ENCODE measurements at places on chromosomes 16 and 17.

GRCh38 chr17:76461765-76462555 lies 5.4 kb upstream of the AANAT start:
- no peak for DNase-seq

DNA sequence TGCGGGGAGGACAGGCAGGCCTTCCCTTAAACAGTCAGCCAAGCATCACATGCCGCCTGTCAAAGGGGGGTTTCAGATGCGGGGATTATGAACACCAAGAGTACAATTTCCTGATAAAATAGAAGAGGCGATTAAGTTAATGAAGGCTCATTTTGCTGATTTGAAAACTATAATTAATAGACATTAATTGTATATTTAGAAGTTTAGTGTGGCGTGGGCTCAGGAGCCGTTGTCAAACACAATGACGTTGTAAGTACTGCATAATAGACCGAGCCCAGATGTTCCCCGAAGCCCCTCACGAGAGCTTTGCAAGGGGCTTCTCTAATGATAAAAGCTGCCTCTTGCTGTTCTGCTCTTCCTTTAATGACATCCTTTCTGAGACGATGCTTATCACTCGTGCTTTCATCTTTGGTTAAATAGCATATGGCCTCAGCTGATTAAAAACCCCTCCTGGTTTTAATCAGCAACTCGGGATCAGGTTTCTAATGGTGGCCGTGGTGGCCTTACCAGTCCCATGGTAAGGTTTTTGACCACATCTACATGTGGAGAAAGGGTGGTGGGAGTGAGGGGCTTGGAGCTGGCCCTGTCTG lies 28.2 kb downstream of the SNX20 start:
- no peak for DNase-seq

GRCh38 chr16:46972429-46973206 lies 856 bp downstream of the DNAJA2 start:
- DNase-seq = peak; percentile 22

- no peak for DNase-seq
Measured at GRCh38 chr17:38444151-38444550, 15.9 kb downstream of the ARHGAP23 start.

DNA sequence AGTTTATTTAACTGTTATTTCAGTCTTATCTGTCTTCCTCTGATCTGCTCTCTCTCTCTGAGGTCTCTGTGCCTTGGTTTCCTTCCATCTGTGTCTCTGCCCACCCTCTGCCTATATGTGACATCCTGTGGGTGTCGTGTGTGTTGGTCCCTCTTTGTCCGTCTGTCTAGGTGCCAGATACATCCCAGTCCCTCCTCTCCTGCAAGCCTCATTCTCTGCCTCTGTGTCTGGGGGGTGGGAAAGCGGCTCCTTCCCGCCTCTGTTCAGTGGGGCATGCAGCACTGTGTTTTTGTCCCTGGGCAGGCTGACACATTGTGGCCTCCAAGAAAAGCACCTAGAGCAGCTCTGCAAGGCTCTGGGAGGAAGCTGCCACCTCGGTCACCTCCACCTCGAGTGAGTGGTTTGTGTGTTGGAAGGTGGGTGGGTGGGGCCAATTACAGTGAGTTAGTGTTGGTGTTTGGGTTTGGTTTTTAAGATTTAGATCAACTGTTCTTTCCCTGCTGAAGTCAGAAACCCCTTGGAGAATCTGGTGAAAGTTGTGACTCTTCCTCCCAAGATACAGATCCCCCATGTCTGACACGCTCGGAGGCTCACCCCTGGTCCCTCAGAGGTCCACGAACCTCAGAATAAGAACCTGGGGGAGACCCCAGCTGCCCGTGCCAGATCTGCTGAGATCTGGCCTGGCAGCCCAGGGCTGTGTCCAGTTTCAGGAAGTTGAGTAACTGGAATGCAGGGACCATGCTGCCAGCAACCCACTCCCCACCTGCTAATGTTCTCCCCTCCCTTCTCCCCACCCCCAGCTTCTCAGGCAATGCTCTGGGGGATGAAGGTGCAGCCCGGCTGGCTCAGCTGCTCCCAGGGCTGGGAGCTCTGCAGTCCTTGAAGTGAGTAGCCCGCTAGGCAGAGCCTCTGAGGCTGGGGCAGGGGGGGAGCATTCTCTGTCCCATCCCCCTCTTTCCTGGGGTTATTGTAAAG lies 50.9 kb upstream of the CPNE2 start:
- no peak for DNase-seq

GRCh38 chr17:3029213-3029913 lies 34.0 kb downstream of the OR1D5 start:
- no peak for DNase-seq

- DNase-seq = no peak
Measured at GRCh38 chr17:67569873-67570272, 147.9 kb upstream of the NOL11 start.

DNA sequence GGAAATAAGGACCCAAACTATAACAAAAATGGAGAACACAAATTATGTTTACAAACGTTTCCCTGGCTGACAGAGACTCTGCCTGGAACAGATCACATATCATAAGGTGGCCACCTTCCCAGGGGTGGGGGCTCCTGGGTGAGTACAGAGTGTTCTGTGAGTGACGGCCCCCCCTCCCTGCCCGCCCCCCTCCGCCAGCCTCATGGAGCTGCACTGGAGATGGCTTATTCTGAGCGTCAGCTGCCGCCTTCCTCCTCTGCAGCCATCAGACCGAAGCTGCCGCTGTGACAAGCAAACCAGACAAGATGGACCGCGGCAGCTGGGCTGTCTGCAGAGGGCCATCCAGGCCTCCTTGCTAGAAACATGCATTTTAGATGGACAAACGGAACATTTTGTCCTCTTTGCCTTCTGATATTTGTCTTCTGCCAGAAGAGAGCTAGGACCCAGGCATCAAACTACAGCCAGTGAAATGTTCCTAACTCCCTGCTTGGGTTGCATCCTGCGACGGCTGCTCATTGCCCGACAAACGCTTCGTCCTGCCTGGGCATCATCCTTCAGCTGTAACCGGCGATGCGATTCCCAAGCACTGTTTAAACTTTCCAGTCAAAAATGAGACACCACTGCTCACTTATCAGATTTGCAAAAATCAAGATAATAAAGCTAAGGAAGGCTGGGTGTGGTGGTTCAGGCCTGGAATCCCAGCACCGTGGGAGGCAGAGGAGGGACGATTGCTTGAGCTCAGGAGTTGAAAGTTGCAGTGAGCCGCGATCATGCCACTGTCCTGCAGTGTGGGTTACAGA lies 15.3 kb upstream of the RPTOR start:
- DNase-seq = no peak

DNA sequence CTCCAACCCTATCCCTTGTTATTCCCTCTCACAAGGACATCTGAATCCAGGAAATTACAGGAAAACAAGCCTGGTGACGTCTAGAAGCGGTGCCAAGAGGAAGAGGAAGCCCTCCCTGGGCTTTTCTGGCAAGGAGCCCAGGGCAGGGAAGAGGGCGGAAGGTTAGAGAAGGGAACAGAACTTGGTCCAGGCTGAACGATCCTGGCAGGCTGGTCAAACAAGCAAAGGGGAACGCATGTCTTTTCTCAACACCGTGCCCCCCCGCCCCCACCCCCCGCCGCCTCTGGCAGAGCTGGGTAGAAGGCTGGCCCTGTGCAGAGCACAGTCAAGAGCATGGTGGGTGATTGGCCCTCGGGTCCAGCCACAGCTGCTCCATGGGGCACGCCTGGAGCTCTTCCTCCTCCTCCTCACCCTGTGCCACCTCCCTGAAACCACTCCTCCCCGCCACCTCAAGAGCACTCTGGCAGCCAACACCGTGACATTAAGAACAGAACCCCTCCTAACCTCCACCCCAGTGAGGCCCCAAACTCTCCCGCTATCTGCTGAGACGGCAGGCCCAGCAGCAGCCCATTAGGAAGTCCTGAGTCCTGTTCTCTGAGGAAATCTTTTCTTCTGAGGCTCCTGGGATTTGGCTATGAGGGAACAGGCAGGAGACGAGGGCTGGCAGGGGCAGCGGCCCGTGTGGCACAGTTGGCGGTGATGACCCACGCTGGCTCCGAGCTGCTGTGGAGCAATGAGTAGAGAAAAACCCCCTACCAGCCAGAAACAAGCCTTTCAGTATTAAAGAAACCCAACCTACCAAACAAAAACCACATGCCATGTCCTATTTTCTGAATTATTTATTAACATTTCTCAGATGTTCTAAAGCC lies 7.3 kb downstream of the C16orf86 start:
- no peak for DNase-seq

DNA sequence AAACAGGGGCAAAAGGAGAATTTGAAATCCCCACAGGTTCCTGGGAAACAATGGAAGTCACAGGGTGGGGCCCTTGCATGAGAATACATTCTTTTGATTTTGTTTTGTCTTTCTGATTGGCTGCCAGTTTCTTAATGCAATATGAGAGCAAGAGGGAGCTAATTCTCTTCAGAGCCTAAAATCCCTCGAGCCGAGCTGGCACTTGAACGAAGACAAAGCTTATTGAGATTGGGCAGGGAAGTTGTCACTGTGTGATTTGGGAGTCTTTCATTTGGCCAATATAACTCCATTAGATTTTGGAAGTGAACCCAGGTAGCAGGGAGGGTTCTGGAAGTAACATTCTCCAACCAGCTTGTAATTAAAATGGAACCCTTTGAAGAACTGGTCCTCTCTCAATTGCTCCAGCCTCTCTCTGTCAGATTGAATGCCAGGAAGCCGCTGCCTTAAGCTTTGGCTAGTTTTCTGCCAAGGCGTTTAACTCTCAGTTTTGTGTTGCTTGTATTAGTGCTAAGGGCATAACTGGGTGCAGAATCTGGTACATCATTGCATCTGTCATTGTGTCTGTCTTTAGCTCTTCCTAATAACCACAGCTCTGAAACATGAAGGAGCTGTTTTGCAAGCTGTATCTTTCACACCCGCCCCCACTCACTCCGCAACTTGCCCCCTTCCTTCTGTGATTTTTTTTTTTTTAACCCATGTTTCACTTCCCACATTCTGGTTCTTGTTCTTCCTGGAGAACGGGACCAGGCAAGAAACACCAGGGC lies 272.0 kb downstream of the MAF start:
- no peak for DNase-seq

- no peak for DNase-seq
Measured at GRCh38 chr17:75987041-75987440, 8.0 kb downstream of the TEN1 start.

GRCh38 chr16:5863071-5863606 lies 765.5 kb upstream of the EEF2KMT start:
- DNase-seq = no peak

- DNase-seq = no peak
Measured at GRCh38 chr17:17749025-17749772, 67.9 kb downstream of the RAI1 start.

GRCh38 chr17:29524692-29525091 lies 42.1 kb downstream of the ABHD15 start:
- DNase-seq = no peak

- no peak for DNase-seq
Measured at GRCh38 chr17:17403065-17403464, 73.7 kb upstream of the MED9 start.

DNA sequence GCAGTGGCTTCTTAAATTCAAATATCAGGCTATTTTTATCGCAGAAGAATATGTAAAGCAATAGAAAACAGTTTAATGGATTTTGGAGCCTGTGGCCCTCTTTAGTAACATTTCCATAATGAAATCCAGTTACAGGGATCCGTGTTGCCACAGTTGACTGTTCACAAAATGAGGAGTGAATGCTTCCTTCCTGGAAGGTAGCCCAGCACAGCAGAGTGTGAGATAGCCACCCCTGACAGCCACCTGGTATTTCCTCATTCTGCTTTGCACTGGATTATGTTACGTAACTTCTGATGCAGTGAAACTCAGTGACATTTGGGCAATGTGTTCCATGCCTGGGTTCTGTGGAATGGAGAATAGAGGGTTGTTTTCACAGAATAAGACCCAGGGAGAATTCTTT lies 517.2 kb downstream of the RBFOX1 start:
- DNase-seq = no peak

- no peak for DNase-seq
Measured at GRCh38 chr17:37662353-37662752, 19.1 kb upstream of the DDX52 start.

Measured in renal pelvis (tissue), 12 donors.